ENCODE measurements at places on chromosomes 11 and 22.

DNA sequence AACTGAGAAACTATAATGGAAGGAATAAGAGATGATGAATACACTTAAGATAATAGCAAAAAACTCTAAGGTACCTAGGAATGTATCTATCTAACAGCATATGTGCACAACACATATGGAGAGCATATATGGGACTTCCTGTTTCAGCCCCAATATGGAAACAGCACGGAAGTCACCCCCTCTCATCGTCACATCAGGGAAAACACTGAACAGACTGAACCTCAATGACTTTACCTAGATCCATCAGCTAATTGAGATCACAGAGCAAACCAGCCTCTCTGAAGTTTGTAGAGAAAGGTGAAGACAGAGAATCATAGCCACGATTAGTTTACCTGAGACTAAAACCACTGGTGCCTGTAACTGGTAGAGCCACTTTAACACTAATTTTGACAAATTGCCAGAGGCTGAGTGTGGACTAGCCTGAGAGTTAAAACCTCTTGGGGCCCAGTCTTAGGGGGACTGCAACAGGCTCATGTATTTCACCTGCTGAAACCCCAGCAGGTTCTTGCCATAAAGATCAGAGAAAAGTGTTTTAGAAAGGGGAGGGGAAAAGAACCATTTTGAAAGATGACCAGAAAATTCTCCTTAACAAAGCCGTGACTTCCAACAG, 722.6 kb downstream of the TBC1D22A start:
- DNase-seq, result no peak

DNA sequence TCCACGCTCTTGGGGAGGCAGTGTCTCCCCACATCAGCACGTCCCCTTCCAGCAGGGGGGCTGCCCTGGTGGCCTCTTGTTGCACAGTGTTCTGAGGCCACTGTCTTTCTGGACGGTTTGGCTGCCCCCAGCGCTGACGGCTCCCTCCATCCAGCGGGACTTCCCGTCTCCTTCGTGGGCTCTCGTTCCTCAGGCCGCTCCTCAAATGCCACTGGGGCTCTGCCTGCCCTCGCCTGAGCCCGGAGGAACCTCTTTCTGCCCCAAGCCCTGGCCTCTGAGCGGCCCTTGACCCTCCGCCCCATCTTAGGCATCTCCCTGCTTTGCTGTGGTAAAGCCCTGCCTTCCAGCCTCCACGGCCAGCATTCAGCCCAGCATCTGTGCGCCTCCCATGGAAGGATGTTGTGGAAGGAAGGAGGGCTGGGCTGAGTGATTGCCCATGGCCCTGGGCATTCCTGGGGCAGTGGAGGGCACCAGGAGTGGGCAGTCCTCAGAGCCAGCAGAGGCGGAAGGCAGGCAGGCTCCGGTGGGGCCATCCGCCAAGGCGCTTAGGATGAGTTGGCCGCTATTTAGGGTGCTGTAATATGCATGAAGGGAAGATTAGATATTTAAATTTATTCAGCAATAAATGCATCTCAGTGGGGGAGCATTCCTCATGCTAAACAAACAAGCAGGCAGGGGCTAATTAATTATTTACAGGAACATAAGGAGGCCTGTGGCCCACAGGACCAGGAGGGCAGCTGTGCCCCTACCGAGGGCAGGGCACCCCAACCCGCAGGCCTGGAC, 17.8 kb downstream of the OTUB1 start:
- DNase-seq, result no peak

DNA sequence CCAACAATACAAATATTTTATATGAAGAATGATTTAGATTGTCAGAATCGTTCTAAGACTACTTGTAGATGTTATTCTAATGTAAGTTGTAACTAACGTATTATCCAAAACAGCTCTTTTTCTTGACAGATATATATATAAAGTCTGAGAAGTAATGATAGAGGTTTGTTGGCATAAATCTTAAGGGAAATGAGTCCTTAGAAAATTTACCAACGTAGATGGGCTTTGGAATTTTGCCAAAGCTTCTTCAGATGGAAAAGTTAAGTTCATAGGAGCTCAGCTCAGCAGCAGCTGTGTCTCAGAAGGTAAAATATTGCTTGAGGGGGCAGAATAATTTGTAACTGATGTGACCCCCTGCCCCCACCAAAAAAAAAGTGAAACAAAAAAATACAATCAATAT, 66.7 kb downstream of the BID start:
- no peak for DNase-seq

- no peak for DNase-seq
Observed at GRCh38 chr22:49004484-49005399, 822.9 kb downstream of the BRD1 start.

GRCh38 chr22:48947636-48948035, 880.0 kb downstream of the BRD1 start:
- no peak for DNase-seq

GRCh38 chr11:12754582-12755234, 80.5 kb downstream of the TEAD1 start:
- no peak for DNase-seq

DNA sequence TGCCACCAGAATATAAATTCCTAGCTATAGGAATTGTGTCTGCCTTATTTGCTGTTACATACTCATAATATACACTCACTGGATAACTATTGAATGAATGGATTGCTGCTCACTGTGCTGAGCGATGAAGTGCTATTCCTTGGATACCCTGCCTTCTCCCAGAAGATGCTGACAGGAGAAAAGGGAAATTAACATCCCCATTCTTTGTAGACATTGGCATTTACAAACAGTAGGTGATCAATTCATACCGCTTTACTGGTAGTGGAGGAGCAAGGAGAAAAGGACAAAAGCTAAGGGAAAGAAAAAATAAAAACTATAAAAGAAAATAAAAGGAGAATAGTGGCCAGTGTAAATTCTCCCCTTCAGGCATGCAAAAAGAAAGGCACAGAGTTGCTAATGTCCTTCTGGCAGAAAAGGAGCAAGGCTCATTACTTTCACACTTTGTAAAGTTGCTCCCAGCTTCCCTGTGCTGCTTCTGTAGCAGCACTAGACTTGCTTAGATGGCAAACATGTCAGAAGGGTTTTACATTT, 183.0 kb downstream of the LUZP2 start:
- no peak for DNase-seq

GRCh38 chr11:46160100-46160499, 38.8 kb upstream of the PHF21A start:
- DNase-seq, result no peak

GRCh38 chr11:65363770-65364169, 9.2 kb downstream of the TIGD3 start:
- DNase-seq, result peak; percentile 35

DNA sequence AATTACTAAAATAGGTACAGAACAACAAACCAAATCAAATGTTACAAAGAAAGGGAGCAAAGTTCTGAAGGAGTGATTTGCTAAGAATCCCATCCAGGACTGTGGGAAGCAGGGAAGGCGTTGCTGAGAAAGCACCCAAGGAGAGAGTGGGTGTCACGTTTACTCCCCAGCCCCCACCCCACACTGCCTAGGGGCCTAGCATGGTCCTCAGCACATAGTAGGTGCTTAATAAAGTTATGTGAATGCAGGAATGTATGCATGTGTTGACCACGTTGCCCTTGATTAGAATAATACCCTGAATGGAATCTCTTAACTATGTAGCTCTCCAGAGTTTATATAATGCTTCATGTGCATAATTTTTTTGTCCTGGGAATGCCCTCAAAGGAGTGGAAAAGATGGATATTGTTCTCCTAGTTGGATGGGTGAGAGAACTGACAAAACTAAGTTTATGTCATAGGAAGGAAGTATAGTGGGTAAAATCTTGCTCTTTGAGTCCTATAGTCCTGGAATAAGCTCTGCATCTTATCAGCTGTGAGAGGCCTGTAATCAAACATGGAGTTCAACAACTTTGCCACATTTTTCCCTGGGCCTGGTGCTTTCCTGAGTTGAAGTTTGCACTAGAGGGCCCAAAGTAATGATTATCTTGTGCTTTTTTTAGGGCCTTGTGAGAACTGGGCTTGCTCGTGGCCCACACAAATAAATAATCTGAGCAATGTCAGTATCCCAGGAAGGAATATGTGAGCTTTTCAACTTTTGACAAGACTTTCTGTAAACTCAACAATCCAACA, 53.8 kb upstream of the LMO2 start:
- DNase-seq, result peak; percentile 41

DNA sequence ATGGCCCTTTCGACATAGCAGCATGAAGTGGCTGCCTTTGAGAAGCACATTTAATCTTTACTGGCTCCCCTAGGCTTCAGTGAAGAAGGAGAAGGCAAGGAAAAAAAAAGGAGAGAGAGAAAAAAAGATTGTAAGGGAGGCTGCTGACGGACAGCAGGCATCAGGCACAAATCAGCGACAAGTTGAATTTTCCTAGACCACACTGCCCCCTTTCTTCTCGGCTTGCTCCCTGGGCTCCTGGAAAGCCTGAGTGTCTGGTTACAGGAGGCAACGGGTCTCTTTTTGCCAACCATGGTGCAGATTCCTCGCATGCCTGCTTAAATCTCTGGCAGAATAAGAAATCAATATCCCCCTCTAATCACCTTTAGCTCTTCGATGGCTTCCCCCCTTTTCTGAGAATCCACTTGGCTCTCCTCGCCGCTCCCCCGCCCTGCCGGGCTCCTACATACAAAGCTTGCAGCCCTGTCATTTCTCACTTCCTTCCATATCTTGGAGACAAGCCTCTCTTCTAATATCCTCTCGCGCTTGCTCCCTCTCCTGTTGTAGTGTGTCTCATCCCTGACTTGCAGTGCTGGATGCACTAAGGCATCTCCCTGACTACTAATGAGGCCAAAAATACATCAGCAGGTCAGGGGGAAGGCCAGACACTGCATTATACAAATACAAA, 14.3 kb downstream of the BLID start:
- DNase-seq, result no peak

- DNase-seq, result no peak
Observed at GRCh38 chr11:112579282-112579681, 318.6 kb upstream of the PLET1 start.

GRCh38 chr11:45182902-45183301, 36.5 kb downstream of the PRDM11 start:
- DNase-seq, result peak; percentile 53

DNA sequence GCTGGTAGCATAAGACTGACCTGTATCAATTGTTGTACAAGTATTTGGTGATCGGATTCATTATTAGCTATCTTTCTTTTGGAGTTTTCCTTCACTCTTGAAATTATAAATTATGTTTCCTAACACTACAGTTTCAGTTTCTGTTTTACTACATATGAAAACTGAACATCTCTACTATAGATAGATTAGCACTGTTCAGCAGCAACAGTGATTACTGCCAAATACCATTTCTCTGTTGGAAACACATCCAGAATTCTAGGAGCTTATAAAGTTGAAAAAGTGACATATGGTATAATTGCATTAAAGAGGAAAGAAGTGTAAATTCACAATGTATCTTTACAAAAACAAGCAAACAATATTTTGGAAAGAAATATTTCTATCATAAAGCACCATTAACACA, 118.5 kb upstream of the GRIA4 start:
- DNase-seq, result no peak

DNA sequence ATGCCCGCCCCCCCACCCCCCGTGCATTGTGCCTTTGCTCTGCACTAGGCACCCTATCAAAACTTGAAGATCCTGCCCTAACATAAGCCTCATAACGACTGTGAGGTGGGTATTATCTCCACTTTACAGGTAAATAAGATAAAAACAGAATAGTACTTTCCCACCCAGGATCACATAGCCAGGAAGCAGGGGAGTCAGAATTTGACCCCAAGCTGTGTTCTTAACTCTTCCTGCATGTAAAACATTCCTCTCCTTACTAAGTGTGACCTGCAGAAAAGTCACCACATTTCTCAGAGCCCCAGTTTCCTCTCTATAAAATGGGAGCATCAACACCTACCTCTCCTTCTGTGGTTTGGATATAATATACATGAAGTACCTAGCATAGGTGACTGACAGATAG, 18.2 kb upstream of the ANKK1 start:
- no peak for DNase-seq

GRCh38 chr11:100833276-100833675, 146.2 kb downstream of the ARHGAP42 start:
- DNase-seq, result no peak

GRCh38 chr11:32478277-32478731, 43.0 kb upstream of the WT1 start:
- peak; percentile 55 for DNase-seq

- DNase-seq, result no peak
Observed at GRCh38 chr11:65448418-65449105, 26.0 kb downstream of the NEAT1 start.

DNA sequence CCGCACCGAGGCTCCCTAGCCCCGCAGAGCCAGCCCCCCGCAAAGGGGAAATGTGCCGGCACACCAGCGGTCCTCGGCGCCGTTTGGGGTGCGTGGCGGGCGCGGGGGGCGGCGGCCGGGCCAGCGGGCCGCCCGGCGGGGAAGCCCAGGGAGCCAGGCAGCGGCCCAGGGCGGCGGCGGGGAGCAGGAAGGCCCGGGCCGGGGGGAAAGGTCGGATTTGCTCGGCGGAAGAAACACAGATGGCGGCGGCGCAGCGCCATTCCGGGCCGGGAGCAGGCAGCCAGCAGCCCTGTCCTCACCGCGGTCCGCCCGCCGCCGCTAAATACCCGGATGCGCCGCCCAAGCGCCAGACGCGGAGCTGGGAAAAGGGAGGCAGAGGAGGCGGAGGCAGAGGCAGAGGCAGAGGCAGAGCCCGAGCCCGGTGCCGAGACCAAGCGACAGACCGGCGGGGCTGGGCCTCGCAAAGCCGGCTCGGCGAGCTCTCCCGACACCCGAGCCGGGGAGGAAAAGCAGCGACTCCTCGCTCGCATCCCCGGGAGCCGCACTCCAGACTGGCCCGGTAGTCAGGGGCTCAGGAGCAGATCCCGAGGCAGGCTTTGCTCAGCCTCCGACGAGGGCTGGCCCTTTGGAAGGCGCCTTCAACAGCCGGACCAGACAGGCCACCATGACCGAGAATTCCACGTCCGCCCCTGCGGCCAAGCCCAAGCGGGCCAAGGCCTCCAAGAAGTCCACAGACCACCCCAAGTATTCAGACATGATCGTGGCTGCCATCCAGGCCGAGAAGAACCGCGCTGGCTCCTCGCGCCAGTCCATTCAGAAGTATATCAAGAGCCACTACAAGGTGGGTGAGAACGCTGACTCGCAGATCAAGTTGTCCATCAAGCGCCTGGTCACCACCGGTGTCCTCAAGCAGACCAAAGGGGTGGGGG, 2.6 kb upstream of the GCAT start:
- peak; percentile 79 for DNase-seq

DNA sequence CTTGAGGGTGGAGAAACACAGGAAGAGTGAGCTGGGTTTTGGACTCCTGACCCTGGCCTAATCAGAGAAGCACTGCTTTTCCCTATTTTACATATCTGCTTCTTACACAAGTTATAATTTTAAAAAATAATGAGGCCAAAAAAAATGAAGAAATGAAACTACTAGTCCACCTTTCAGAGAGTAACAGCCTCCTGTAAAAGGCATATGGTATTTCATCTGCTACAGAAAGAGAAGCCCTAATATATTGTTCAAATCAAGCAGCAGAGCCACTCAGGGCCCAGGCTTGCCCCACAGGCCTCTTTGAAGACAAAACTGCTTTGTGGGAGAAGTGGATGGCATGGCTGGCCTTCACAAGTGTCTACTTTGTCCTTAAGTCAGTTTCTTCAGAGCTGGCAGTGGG, 10.0 kb downstream of the DIXDC1 start:
- no peak for DNase-seq

GRCh38 chr11:70079691-70080090, 1.6 kb downstream of the ANO1 start:
- DNase-seq, result no peak
